ENCODE measurements at places on chromosomes 4 and X.

- DNase-seq: no peak
These were observed 281.4 kb downstream of the RAB28 start for GRCh38 chr4:13202701-13203100.

DNA sequence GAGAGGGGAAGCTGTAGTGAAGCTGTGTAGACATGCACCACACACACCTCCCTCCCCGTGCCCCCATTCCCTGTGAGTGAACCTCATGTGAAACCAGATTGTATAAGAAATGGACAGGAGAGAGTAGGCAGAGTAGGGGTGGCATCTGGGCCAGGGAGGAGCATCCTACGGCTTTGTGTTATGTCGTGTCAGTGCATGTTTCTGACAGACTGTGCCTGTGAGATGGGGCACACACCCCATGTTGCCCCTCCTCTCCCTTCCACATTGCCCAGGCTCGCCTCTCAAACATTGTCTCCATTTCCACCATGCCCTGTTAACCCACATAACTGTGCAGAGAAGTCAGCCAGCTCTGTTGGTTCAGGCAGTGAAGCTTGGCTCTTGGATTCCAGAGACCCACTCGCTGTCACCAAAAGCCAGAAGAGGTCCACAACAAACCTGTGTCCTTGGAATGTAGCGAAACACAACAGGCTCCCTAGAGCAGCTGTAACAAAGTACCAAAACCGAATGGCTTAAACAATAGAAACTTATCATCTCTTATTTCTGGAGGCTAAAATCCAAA is 56.1 kb downstream of the SLC9A6 start:
- DNase-seq: no peak

GRCh38 chr4:126241634-126242033 is 926.9 kb downstream of the FAT4 start:
- DNase-seq: no peak

- DNase-seq: peak; percentile 23
These were observed at the start of gene TRAM1L1 for GRCh38 chr4:117084866-117085701. TRAM1L1 (minus strand) TSS chr4:117085576; CDS start chr4:117085393, 183 bp downstream.

GRCh38 chr4:183407635-183408464 is 36.6 kb upstream of the CDKN2AIP start:
- no peak for DNase-seq

GRCh38 chr4:19645589-19645988 is 606.1 kb upstream of the SLIT2 start:
- DNase-seq: no peak

- no peak for DNase-seq
These were observed 41.5 kb downstream of the KIAA0232 start for GRCh38 chr4:6824071-6824470.

DNA sequence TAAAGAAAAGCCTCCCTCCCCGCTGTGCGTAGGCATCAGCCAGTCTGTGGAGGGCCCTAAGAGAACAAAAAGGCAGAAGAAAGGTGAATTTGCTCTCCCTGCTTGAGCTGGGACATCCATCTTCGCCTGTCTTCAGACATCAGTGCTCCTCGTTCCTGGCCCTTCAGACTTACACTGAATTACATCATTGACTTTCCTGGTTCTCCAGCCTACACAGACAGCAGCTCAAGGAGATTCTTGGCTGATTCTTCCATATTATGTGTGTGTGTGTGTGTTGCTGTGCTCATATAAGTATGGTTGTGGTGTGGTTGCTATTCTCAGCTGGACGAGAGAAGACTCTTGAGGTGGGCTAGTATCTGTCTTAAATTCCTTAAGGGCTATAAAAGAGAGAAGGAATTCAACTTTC is 35.5 kb upstream of the CD99L2 start:
- peak; percentile 26 for DNase-seq

DNA sequence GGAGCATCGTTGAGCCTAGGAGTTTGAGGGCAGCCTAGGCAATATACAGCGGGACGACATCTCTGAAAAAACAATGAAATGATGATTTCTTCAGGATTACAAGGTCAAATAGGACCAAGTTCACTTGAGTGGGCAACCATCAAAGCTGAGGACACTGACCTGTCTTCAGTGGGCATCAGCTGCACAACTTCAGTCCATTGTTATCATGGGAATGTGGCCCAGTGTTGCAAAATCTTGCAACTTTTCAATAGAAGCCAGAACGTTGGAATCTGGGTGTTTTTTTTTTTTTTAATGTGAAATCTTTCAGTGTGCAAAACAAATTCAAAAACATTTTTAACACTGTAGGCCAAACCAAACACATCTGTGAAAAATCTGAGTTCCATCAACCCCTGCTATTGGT is 155.4 kb upstream of the PLAC1 start:
- no peak for DNase-seq

DNA sequence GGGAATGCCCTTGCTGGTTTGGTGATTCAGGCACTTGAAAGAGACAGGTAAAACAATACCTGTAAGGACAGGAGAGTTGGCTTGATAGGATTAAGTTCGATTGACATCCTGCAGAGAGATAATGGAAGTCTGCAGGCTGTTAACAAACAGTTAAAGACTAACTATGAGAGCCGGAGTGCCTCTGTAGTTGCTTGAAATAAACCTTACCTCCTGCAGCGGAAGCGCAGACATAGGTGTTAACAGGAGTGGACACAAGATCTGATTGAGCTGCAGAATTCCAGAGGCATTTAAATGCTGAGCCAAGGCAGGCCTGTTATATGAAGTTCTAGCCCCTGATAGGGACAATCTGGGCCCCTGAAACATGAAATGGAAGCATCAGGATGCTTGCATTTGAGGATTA is 416.7 kb upstream of the MAOA start:
- DNase-seq: no peak

DNA sequence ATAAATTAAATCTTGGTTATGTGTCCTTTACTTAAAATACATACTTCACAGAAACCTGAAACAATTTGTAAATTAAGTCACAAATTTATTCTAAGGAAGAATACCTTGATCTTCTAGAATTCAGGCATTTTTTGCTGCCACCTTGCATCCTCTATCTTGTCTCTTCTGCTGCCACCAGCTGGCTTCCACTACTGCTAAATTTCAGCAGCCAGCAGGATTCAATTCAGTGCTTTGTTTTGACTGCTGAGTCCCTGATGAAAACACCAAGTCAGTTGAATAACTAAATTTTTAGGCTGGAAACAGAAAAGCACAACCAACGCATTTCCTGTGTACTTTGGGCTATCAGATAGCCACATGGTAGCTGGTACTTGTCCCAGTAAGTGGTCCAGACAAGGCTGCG is 2.4 kb upstream of the MBTPS2 start:
- DNase-seq: no peak

All from skeletal muscle cell (primary cell).